Hepatocyte (in vitro differentiated cells): ENCODE measurements at places on chromosomes 1 and 21. TPM values are rescaled to one million over a fixed set of nuclear protein-coding genes. Genes with fewer than 3 reads are reported as not detected.

GRCh38 chr1:51504806-51505525 is 14.1 kb downstream of the EPS15 start:
- H3K4me3 ChIP-seq, result no peak overlapping the region
- H3K27me3 ChIP-seq, result no peaks in the 10 kb centered on the region
- H3K4me1 ChIP-seq, result no peaks in the 10 kb centered on the region
- H3K27ac ChIP-seq, result no peak overlapping the region
- H3K36me3 ChIP-seq, result no peaks in the 10 kb centered on the region

DNA sequence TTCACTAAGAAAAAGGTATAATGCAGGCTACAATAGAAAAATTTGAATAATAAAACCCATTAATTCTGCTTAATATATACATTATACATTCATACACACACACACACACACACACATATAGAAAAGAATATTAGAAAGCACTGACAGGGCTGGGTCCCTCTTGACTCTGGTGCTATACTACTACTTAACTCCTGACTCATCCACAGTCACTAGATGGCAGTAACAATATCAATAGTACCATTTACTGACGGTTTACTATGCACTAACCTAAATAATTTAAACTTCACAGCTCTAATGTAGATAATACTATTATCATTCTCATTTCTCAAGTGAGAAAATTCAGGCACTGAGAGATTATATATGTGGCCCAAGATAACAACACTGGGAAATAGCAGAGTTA is 87.5 kb downstream of the COP1 start:
- no peak for DNase-seq
- no peaks in the 10 kb centered on the region for H3K4me1 ChIP-seq
- H3K4me3 ChIP-seq, result no peak overlapping the region
- no peak overlapping the region for H3K27ac ChIP-seq
- H3K27me3 ChIP-seq, result no peaks in the 10 kb centered on the region

DNA sequence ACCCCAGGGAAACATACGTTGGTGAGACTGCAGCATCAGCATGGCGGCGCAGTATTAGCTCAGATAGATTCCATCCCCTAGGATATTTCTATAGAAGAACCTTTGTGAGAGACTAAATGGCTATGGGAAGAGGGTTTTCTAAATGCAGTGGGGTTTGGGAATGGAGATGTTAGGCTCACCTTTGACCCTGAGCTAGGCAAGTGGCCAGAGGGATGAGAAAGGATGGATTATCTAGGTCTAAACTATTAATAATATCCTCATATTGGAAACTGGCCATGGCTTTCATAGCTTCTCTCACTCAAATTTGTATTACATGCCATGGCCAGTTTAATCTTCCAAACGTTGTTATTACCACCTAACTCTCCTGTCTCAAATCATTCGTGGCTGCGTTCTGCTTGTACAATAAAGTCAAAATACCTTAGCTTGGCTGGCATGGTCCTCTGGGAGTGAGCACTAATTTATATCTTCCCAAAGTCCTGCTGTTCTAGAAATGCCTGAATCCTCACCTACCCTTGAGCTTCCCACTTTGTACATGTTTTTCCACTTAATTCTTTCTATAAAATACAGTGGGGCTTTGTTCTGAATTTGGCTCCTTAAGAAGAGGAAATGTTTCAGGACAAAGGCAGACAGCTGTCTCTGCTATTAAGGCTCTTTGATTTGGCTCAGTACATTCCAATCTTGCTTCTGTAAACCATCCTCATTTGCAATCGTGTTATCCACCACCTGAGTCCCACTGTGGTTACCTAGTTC is 31.0 kb upstream of the COG2 start:
- H3K4me1 ChIP-seq, result peaks cover 11% of the 10 kb centered on the region
- H3K27ac ChIP-seq, result no peak overlapping the region
- H3K4me3 ChIP-seq, result no peak overlapping the region
- no peaks in the 10 kb centered on the region for H3K27me3 ChIP-seq
- DNase-seq, result no peak
- no peaks in the 10 kb centered on the region for H3K36me3 ChIP-seq

Gene SPRR2A
- polyA plus RNA-seq, result 1.1 TPM in 1 of 2 replicates, not detected in the other

DNA sequence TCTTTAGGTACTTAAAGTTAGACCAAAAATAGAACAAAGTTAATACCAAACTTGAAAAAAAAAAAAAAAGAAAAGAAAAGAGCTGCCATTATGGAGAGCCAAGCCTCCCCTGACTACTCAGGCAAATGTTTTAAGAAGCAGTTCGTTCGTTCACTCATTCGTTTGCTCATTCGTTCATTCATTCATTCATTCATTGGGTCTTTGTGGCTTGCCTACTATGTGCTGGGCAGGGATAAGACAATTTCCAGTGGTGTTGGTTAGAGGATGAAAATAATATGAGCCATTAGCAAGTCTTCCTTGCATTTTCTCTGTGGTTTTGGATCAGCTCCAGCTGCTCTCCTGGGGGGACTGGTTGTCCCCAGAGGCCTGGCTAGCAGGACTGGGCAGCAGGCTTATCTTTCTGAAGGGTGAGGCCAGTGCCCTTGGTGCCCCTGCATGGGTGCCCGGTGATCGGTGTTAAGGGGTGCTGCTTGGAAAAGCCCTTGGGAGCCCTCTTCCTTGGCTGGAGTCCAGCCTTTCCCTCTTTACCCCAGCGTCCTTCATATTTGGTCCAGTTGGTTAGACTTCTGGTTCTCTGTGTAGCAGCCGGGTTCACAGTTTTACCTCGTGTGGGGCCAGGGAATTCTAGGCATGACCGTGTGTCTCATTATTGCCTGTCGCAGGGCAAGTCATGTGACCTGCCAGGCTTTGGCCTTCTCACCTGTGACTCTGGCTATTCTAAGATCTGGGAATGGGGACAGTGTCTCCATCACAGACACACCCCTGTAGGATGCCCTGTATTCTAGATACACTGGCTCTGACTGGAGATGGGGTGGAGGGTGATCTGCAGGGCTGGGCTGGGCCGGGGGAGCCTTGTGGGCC is 32.8 kb downstream of the LHX4 start:
- no peak overlapping the region for H3K27ac ChIP-seq
- H3K36me3 ChIP-seq, result no peaks in the 10 kb centered on the region
- H3K4me3 ChIP-seq, result no peak overlapping the region
